Erythroblast (primary cell): ENCODE measurements at places on chromosomes 16 and 17.

- no peak for DNase-seq
Observed at GRCh38 chr17:74639704-74640151, 16.2 kb upstream of the CD300E start.

GRCh38 chr17:31564883-31565301, 173.4 kb downstream of the RAB11FIP4 start:
- no peak for DNase-seq

- DNase-seq, result no peak
Observed at GRCh38 chr16:80623376-80623775, 82.6 kb downstream of the DYNLRB2 start.

DNA sequence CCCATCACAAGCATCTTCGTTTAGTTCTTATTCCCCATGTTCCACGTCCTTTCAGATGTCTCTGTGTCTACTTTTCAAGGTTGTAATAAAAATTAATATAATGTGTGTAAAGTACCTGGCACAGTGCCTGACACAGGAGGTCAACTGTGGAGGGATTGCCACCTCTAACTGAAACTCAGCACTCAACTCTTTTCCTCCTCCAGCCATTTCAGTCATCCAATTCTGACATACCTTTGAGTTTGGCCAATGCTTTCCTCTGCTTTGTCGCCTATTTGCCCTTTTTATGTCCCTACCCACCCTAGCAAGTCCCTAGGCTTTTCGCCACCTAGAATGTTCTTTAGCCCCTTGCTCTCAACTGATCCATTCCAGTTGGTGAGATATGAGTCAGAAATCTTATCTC, 1.6 kb downstream of the UBE2Z start:
- DNase-seq, result peak; percentile 28

DNA sequence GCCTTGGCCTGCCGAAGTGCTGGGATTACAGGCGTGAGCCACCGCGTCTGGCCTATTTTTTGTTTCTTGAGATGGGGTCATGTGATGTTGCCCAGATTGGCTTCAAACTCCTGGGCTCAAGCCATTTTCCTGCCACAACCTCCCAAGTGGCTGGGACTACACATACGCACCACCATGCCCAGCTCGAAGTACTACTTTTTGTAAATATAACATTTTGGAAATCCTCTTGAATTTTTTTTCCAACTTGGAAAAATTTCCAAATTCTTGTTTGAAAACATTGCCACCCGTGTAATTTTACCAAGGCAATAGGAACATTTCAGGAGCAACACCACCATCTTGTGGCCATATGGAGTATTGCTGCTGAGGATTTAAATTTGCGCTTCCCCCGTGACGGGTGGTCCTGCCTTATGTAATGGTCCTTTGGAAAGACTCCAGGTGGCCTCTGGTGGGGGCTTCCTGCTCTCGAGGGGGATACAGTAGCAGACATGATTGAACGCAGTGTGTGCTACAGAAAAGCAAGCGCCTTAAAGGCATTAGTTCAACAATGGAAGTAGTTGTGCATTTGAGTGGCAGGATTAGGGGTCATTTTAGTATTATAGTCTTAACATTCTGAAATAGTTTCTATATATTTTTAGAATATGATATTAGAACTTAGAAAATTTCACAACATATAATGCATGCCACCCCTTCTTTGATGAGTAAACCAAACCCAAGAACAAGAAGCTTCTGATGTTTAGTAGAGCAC, 8.0 kb downstream of the FLYWCH1 start:
- peak; percentile 86 for DNase-seq

DNA sequence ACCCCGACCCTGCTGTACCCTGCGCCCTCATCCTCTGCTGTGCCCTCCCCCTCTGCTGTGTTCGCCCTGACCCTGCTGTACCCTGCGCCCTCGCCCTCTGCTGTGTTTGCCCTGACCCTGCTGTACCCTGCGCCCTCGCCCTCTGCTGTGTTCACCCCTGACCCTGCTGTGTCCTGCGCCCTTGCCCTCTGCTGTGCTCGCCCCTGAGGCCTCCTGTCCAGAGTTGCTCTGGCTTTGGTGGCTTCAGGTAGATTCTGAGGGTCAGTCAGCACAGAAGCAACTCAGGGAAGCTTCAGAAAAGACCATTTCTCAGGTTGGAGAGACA, 11.5 kb downstream of the ZNF276 start:
- no peak for DNase-seq

GRCh38 chr17:58699771-58700170, 7.4 kb downstream of the RAD51C start:
- DNase-seq, result no peak

GRCh38 chr17:38584350-38584925, 21.3 kb downstream of the SRCIN1 start:
- peak; percentile 52 for DNase-seq

GRCh38 chr17:57110579-57111325, 25.7 kb downstream of the AKAP1 start:
- DNase-seq, result no peak

DNA sequence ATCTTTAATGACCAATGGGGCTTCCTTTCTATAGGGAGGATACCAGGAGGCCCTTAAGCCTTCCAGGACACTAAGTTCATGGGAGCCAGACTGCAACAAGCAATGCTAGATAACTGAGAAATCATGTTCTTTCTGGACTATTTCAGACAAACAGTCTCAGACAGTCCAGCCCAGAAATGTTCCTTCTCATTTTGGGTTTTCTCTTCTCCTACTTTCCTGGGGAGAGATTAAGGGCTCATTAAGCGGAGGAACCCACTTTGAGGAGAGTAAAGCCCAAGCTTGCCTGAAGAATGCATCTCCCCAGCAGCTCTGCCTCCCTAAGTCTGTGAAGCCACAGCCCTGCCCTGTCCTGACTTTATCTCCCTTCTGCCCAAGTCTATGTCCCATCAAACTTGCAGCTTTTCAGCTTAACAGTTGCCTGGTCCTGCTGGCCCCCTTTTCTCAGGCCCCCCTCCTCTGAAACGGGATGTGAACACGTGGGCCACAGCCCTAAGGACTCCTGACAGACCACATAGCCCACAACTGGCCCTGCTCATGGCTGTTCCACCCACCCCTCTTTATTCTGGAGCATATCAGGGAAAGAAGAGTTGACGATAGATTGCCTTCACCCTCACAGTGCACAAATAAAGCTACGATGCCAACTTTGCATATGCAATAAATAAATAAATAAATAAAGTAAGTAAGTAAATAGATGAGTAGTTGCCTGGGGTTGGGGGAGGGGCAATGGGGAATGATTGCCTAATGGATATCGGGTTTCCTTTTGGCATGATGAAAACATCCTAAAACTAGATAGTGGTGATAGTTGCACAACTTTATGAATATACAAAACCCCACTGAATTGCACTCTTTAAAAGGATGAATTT, 111.0 kb downstream of the N4BP1 start:
- DNase-seq, result no peak

DNA sequence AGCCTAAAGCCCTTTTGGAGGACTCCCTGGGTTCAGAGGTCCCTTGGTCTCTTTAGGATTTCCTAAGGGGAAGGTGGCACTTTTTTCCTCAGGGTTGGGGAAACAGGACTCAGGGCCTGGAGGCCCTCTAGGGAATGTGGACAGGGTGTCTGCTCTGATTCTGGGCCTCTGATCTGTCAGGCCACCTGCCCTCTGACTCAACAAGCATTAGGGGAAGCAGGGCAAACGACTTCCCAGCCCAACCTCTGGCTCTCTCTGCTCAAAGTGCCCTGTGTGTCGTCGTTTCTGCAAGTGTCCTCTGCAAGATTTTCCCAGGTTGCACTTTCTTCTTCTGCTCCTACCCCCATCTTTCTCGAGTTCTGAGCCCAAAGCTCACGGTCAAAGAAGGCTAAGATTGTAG, 6.6 kb upstream of the IGFBP4 start:
- no peak for DNase-seq

DNA sequence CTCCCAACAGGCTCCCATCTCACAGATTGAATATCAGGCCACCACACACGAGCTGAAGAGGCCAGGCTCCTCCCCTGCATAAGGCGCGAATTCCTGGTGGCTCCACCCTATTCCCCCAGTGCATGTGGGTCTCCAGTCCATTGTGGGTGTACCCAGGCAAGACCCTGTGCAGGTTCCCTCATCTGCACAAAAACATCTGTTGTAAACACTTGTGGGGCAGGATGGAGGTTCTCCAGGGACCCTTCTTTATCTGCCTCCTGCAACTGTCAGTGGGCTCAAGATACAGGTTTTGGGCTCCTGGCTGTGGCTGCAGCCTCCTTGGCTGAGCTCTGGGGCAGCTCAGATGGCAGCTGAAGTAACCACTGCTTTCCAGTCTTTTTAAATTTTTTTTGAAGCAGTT, 17.6 kb upstream of the LGALS9 start:
- DNase-seq, result peak; percentile 53

DNA sequence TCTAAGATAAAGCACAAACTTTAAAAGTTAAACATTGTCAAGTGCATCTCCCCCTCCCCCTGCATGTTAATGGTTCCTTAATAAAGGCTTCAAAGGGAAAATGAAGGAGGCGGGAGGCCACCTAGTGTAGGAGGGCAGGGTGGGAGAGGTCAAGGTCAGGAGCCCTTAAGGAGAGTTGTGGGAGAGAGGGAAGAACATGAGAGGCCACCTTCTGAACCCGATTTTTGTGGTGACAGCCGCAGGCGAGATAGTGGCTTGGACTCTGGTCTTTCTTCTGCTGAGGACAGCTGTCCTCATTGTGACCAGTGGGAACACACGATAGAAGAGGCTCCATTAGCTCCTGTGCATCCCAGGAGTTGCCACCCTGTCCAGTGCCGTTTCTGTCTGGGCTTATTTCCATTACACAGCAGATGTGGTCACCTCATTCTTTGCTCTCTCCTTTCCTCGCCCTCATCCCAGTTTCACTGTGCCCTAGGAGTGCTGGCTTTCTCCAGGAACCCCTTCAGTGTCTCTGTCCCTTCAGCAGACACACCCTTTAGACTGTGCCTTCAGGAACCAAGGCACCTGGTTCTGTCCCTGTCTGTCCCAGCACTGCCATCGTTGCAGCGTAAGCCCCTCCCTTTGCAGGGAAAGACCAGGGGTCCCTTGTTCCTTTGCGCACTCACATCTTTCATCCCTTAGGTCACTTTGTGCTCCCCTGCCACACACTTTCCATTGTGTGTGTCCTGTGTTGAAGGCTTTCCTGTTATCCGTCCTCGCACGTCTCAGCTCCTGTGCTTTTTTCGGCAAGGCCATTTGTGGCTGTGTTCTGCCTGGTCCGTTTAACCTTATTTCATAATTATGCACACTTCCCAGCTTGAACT, 7.5 kb downstream of the SEC14L1 start:
- DNase-seq, result no peak

DNA sequence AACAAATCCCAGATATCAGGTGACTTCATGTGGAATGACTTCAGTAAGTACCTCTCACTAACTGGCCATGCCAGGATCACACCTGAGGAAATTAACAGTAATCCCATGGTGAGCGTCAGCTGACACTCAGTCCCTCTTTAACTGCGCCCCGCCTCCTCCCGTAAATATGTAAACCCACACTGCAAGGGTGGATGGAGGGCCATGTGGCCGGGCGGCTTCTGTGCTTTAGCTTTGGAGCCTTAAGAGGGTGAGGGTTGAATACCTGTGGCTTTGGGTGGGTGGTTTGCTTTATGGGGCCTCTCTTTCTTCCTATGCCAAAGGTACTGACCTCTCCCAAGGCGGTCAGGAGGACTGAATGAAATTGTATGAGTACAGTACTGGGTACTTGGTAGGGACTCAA, 141.7 kb downstream of the MRM1 start:
- DNase-seq, result no peak

DNA sequence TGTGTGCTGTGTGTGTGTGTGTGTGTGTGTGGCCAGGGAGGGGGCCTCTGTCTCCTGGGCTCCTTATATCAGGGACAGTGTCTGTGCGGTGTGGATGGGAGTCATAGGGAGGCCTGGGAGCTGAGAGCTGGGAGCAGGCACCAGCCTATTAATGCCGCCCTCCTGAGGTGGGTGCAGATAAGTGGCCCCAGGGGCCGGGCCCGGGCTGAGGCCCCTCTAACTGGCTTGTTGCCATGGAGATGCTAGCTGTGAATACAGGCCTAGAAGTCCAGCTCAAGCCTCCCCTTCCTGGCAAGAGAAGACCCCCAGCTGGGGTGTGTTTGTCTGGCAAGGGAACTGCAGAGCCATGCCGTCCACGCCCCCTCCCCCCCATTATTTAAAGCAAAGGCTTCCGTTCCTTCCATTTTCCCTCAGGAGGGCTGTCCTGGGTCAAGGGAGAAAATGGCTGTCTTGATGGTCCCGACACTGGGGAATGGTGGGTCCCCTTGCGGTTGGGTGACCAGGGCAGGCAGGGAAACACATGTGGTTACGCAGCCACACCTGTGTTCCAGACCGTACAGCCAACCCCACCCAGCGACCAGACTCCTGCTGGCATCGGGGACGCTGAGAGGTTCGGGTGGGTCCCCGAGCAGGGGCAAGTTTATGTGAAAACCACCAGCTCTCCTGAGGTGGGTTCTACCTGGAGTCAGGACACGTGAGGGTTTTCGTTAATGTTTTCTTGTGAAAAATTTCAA, 141.1 kb downstream of the MRM1 start:
- DNase-seq, result peak; percentile 33

- DNase-seq, result no peak
Observed at GRCh38 chr16:75224306-75225082, 5.7 kb downstream of the CTRB1 start.

- no peak for DNase-seq
Observed at GRCh38 chr17:44796731-44797130, 33.4 kb downstream of the GJC1 start.
